ENCODE measurements at places on chromosomes 6 and 20.

DNA sequence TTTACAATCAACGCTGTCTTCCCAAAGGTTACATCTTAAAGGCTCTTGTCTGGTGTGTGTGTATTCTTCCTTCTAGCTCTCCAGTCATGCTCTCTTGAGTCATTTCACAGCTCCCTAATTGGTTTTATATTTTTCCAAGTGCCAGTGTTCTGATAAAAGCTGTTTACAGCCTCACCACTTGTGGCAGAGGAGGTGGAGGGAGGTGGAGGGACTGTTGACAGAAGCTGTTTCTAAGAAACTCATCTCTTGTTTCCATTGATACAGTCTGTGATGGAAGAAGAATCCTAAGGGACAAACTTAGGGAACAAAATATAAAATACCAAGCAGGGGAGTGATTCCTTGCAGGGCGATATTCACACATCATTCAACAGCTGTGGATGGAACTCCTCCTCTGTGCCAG lies 64.0 kb downstream of the QRSL1 start:
- DNase-seq = no peak

GRCh38 chr20:33444797-33445560 lies 1.4 kb upstream of the SNTA1 start:
- DNase-seq = peak; percentile 20

- no peak for DNase-seq
These were observed 181.9 kb upstream of the PCSK2 start for GRCh38 chr20:17044891-17045290.

DNA sequence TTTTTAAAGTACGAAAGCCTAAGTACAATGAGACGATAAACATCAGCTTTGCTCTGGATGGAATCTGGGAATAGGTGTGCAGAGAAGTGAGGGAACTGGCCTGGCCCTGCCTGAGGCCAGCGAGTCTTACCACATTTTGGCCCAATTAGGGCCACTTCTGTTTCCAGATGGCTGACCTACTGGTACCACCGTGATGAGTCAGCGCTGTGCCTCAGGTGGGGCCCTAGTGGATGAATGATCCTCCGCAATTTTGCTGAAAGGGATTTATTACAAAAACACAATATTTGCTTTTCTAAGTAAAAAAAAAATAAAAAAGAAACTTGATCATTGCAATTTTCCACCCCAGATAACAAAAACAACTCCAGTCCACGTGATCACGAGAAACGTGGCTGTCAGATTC lies 22.5 kb downstream of the INSM1 start:
- DNase-seq = no peak

GRCh38 chr6:105911106-105911629 lies 175.0 kb upstream of the PRDM1 start:
- DNase-seq = no peak

DNA sequence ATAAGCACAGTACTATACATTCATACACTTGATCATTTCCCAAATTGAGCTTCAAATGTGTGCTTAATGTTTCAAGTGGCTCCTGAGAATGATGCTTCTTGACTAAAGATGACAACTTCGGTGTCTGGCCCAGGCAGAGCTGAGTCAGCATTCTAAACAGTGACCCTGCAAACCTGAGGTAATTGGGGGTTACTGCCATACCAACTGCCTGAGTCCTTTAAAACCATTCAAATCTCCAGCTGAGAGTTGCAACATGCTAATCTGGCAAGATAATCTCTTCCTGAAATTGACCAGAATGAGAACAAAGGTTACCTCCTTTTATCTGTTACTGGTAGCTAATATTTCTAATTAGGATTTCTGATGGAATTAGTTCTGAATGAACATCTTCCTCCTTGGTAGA lies 8.2 kb downstream of the BACH2 start:
- DNase-seq = no peak

GRCh38 chr6:54719633-54720032 lies 126.9 kb upstream of the FAM83B start:
- no peak for DNase-seq

DNA sequence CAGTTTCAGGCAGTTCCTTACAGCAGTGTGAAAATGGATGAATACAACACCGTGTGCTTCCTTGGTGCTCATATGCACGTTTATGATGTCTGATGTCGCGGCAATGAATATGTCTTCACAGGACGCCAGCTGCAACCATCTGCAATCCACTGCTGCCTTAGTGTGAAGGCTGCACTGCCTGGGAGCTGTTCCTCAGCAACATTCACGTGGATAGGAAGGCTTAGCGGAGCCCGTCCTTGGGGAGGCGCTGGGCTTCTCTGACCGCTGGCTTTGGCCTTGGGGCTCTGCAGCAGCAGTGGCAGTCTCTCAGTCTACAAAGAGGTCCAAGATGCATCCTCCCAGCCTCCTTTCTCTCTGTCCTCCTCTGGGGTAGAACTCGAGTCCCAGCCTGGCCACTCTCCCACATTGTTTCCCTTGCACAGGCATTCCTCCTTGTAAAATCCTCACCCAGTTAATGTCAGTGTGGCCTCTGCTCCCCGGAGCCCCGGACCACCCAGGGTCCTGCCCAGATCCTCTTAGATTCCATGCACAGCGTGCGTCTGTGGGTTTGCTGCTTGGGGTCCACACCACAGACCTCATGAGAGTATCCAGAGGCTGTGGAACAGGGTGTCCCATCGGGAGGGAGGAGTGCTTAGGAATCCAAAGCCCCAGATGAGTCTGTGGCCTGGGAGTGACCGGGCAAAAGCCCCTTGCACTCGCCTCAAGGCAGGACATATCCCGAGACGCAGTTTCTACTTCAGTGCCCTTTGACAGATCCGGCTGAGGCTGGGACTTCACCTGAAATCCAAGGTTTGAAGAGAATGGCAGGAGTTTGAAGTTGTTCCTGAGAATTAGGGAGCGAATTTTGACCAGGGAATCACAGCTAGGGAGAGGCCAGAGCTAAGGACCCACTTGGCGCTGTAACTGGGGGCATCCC lies 181.3 kb downstream of the THBS2 start:
- no peak for DNase-seq

DNA sequence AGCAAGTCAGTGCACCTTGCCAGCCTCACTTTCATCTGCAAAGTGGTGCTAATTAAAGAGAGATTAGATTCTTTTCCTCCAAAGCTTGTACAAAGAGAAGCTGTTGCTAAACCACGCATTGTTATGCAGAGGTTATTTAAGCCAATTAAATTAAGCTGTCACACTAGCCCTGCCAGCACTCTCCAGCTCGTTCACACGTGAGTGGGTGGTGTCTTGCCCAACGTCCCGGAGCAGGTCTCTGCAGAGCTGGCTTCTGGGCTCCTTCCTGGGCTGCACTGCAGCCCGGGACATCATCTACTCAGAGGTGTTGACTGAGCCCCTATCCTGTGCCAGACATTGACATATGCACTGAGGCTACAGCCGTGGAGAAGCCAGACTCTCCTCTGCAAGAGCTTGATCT lies 401.6 kb upstream of the SULF2 start:
- DNase-seq = no peak

DNA sequence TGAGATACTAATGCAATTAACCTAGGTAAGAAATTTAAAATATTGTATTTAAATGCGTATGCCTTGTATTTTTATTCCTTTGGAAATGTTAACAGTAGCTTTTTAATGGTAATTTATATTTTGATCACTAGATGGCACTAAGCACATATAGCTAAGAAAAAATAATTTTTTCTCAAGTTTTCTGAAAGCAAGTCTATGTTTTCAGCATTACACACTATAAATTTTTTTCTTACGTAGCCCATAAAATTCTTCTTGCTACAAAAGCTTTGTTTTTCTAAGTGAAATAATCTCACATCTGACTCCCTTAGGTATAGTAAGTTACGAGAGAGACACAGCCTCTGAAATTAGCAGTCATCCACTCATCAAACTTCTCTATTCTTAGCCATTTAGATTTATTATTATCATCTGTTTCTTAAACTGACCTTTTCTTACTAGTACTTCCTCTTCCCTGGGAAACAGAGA lies 35.7 kb downstream of the TSPYL4 start:
- no peak for DNase-seq

DNA sequence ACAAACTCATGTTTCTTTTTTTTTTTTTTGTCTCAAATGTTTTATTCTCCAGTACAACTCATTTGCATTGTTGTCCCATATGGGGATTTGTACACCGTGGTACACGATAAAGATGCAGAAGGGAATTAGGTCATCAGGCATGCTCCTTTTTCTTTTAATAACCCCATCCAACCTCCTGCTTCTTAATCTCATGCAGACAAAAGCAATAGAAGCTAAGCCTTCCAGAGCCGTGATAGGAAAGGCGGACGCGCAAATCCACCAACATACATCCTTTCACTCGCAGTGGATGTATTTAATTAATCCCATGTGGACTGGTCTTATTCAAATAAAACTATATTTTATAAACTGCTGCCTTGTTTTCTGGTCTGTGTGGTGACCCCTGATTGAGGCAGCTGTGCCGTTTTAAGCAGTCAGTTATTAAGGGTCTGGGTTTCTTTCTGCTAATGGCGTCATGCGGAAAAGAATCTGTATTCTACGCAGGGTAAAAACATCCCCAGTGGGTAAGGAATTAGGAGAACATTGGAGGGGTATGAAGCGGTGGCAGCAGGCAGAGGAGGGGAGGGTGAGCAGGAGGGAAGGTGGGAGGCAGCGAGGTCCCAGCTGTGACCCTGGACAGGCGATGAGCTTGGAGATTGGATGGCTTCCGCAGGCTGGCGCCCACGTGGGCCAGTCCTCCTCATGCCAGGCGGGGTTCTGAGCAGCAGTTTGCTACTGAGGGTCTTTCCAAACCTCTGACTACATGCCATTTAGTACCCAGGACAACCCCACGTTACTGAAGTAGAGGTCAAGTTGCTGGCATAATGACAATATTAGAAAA lies 172.8 kb downstream of the LINC00237 start:
- no peak for DNase-seq

GRCh38 chr20:62768551-62769287 lies 27.6 kb upstream of the MRGBP start:
- DNase-seq = no peak

DNA sequence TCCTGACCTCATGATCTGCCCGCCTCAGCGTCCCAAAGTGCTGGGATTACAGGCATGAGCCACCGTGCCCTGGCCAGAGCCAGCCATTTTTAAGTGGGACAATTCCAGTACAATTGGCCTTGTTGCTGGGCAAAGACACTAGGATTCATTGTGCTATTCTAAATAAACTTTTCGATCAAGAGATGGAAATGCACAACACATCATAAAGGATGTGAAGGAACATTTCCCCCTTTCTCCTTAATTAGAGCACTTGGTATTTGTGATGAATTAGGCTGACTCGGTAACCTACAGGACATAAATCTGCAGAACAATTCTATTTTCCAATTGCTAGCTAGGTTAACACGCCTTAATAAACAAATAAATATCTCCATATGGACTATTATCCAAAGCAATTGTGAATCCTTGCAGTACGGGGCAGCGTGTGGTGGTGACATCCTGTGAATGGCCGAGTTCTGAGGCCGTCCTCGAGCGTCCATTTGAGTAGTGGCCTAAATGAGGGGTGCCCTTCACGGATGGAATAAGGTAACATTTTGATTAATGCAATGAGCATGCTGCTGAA lies 406.2 kb upstream of the AGPAT4 start:
- DNase-seq = no peak

DNA sequence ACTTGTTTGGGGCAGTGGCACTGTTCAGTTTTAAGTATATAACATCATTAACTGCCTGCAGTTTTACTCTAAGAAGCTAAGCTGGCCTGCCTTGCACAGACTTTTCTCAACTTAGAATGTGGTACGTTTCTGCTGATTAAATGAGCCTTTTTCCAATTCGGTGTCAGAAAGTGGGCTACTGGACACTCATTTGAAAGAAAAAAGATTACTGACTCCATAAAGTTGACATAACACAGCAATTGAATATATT lies 2.1 kb downstream of the ZMYND8 start:
- no peak for DNase-seq

- DNase-seq = no peak
These were observed 76.5 kb downstream of the PTPN1 start for GRCh38 chr20:50586531-50587232.

- no peak for DNase-seq
These were observed 559.6 kb downstream of the KIF16B start for GRCh38 chr20:16013631-16014030.

DNA sequence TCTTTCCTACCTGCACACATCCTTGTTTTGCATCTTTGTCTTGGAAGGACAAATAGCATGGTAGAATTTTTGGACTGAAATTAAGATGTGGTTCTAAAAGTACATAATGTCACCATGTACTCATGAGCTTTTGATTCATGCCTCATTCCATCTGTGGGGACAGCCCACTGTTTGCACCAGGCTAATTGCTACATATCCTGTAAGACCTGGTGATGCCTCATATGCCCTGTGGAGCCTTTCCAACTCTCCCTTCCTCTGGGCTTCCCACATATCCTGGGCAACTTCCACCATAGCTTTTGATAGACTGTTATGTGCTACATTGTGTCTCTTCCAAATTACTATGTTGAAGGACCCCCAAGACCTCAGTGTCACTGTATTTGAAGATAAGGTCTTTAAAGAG lies 213.6 kb upstream of the PREP start:
- DNase-seq = no peak

GRCh38 chr6:71642120-71642519 lies 244.2 kb upstream of the RIMS1 start:
- DNase-seq = no peak

DNA sequence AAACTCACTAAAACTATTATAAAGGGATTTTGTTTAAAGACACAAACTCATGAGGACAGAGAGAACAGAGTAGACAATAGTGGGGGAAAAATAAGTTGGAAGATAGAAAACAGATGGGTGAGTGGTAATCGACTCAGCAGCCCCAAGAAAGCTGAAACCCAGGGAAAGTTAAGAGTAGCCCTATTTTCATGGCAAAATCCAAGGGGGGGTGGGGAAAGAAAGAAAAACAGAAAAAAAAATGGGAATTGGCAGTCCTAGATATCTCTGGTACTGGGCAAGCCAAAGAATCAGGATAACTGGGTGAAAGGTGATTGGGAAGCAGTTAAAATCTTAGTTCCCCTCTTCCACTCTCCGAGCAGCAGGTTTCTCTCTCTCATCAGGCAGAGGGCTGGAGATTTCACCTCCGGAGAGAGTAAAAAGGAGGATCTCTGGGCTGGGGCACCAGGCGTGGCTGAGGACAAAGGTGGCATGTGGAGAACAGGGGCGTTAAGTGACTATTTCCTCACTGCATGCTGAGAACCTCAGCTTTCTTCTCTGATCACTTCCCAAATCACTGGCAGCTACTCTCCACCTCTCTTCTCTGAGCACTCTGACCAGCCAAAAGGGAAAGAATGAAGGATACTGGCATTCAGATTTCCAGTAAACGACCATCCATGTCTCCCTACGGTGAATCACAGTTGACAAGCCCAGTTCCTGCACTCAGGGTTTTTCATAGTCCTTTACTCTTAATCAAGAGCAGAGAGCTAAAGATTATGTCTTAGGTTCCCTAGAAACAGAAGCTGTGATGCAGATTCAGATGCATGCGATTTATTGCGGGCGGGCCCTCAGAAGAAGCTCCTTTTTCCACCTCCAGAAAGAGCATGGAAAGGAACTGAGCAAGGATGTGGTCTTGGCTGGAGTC lies 7.3 kb upstream of the RNF24 start:
- DNase-seq = no peak

- DNase-seq = no peak
These were observed 17.1 kb downstream of the RIPOR3 start for GRCh38 chr20:50674138-50674825.

DNA sequence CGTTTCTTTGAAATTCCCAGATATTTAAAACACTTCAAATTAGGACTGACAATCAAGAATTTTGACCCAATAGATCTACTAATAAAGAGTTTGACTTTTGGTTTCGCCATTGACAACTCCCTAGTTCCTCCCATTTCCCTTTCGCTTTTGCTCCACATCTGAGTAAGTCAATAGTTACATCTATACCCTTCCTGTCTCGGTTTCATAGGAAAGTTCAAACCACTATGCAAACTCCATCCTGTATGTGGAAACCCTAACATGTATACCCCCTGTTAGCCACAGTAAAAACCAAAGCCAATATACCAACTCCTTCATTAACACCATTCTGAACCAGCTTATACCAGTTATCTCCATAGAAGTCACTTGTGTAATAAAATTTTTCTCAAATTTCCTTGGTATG lies 311.1 kb downstream of the MMUT start:
- DNase-seq = no peak
